Effector memory CD8-positive, alpha-beta T cell (primary cell): ENCODE measurements at places on chromosomes 3 and 15.

DNA sequence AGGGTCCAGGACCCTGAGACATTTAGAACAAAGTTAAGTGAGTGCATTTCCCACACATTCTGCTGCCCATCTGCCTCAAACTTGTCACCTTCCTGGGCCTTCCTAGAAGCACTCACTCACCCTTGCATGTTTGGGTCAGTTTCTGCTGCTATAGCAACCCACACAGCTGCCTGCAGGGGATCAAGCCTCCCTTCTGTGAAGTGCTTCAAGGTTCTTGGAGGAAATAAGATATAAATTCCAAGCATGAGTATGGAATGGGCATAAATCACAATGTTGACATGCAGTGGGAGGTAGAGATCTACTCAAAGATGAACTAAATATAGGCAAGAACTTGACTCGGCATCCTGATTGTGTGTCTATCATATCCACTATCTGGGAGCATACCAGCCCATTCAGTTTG lies 140.4 kb downstream of the SLC9A9 start:
- no peak overlapping the region for H3K27ac ChIP-seq
- H3K27me3 ChIP-seq = no peaks in the 10 kb centered on the region
- DNase-seq = no peak
- no peak overlapping the region for H3K4me3 ChIP-seq
- no peaks in the 10 kb centered on the region for H3K36me3 ChIP-seq

DNA sequence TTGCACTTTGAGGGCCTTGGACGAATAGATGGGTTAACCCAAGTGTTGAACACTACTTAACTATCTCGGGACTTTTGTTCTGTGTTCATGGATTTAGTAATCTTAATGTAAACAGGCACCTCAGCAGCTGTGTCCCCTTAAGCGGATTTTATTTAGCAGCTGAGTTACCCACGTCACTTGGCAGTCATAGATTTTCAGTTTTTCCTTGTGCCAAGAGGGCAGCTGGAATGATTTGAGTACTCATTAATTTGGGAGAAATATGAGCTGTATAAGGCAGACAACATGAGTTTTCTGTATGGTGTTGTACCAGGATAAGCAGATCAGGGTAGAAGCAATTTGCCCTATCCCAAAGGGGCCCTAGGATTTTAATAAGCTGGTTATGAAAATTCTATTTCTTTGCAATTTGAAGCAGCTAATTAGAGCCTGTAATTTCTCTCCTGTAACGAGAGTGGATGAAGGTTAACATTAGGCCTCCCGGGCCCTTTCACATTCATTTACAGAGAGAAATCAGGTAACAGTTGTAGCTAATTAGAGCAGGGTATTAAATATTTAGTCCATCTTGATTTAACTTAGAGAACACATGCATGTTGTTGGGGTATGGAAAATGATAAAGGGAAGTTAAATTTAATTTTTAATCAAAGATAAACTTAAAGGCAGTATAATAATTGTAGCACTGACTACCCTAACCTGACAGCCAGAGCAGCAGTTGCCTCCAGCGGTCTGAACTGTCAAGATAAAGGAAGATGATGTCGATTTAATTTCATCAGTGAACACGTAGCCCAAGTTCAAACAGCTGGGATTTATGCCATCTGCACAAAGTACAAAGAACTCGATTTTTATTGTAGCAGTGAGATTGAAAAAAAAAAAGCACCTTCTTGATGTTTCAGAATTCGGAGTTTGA lies 194.5 kb downstream of the LRTM1 start:
- no peaks in the 10 kb centered on the region for H3K4me1 ChIP-seq
- H3K27ac ChIP-seq = no peak overlapping the region
- no peak overlapping the region for H3K4me3 ChIP-seq
- H3K27me3 ChIP-seq = no peaks in the 10 kb centered on the region
- DNase-seq = no peak
- peaks cover 3% of the 10 kb centered on the region for H3K36me3 ChIP-seq

DNA sequence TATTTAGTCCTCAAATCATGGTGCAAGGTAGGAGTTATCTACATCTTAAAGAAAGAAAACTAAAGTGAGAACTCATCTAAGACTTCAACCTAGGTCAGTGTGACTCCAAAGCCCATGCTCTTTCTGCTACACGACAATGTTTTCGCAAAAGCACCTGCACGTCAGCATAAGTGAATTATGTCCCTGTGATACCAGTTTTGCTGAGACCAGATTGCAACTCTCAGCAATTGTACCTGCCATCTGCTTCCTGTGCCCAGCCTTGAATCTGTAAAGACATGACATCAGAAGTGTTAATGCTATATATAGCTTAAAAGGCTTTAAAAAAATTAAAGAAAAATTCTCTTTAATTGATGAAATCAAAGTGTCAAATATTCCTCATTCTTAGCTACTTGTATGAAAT lies 43.4 kb downstream of the RETNLB start:
- no peak overlapping the region for H3K27ac ChIP-seq
- peaks cover under 1% of the 10 kb centered on the region for H3K4me1 ChIP-seq
- no peak for DNase-seq
- H3K36me3 ChIP-seq = no peaks in the 10 kb centered on the region
- H3K4me3 ChIP-seq = no peak overlapping the region
- H3K27me3 ChIP-seq = peaks cover 9% of the 10 kb centered on the region

GRCh38 chr3:71430941-71431552 lies 152.5 kb downstream of the FOXP1 start:
- H3K36me3 ChIP-seq = peaks cover 7% of the 10 kb centered on the region
- no peak overlapping the region for H3K4me3 ChIP-seq
- peak overlapping the region; percentile 93 for H3K27ac ChIP-seq
- peaks cover 58% of the 10 kb centered on the region for H3K4me1 ChIP-seq
- no peaks in the 10 kb centered on the region for H3K27me3 ChIP-seq
- no peak for DNase-seq

GRCh38 chr15:33008284-33008995 lies 186.1 kb downstream of the FMN1 start:
- no peak for DNase-seq
- peaks cover 35% of the 10 kb centered on the region for H3K27me3 ChIP-seq
- H3K4me1 ChIP-seq = no peaks in the 10 kb centered on the region
- no peak overlapping the region for H3K27ac ChIP-seq
- no peak overlapping the region for H3K4me3 ChIP-seq

- no peaks in the 10 kb centered on the region for H3K27me3 ChIP-seq
- no peak overlapping the region for H3K4me3 ChIP-seq
- no peaks in the 10 kb centered on the region for H3K36me3 ChIP-seq
- H3K27ac ChIP-seq = no peak overlapping the region
- no peak for DNase-seq
Measured at GRCh38 chr3:117485841-117486240, 776.3 kb downstream of the TUSC7 start.

GRCh38 chr3:137764001-137764433 lies at the start of gene SOX14:
TSS of gene SOX14 (plus strand) at chr3:137764315. CDS start at chr3:137764785, 470 bp downstream.
- H3K36me3 ChIP-seq = peaks cover 3% of the 10 kb centered on the region
- no peak for DNase-seq
- no peak within 1 kb of the TSS for H3K27ac ChIP-seq

- DNase-seq = no peak
- H3K4me1 ChIP-seq = no peaks in the 10 kb centered on the region
- H3K36me3 ChIP-seq = no peaks in the 10 kb centered on the region
- H3K4me3 ChIP-seq = no peak overlapping the region
- no peaks in the 10 kb centered on the region for H3K27me3 ChIP-seq
Measured at GRCh38 chr3:108494906-108495531, 15.4 kb downstream of the MYH15 start.

- no peaks in the 10 kb centered on the region for H3K4me1 ChIP-seq
- no peak overlapping the region for H3K27ac ChIP-seq
- peaks cover 2% of the 10 kb centered on the region for H3K36me3 ChIP-seq
- peaks cover 7% of the 10 kb centered on the region for H3K27me3 ChIP-seq
- H3K4me3 ChIP-seq = no peak overlapping the region
- DNase-seq = no peak
Measured at GRCh38 chr15:101052031-101052620, 133.0 kb downstream of the LRRK1 start.

- H3K27me3 ChIP-seq = no peaks in the 10 kb centered on the region
- H3K4me1 ChIP-seq = peaks cover 17% of the 10 kb centered on the region
- no peak overlapping the region for H3K4me3 ChIP-seq
- DNase-seq = no peak
- peaks cover 17% of the 10 kb centered on the region for H3K36me3 ChIP-seq
Measured at GRCh38 chr15:64490598-64491259, 30.4 kb downstream of the ZNF609 start.

GRCh38 chr3:184405075-184406030 lies 25.5 kb downstream of the CHRD start:
- H3K27ac ChIP-seq = no peak overlapping the region
- no peak overlapping the region for H3K4me3 ChIP-seq
- H3K27me3 ChIP-seq = peaks cover 68% of the 10 kb centered on the region
- H3K4me1 ChIP-seq = no peaks in the 10 kb centered on the region
- no peaks in the 10 kb centered on the region for H3K36me3 ChIP-seq

DNA sequence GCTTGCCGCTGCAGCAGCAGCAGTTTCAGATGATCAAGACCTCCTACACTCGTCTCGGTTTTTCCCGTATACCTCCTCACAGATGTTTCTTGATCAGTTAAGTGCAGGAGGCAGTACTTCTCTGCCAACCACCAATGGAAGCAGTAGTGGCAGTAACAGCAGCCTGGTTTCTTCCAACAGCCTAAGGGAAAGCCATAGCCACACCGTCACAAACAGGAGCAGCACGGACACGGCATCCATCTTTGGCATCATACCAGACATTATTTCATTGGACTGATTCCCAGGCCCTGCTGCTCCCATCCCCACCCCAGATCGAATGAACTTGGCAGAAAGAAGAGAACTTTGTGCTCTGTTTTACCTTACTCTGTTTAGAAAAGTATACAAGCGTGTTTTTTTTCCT lies 17.6 kb downstream of the CALML4 start:
- no peak overlapping the region for H3K4me3 ChIP-seq
- DNase-seq = no peak
- peaks cover 63% of the 10 kb centered on the region for H3K36me3 ChIP-seq

DNA sequence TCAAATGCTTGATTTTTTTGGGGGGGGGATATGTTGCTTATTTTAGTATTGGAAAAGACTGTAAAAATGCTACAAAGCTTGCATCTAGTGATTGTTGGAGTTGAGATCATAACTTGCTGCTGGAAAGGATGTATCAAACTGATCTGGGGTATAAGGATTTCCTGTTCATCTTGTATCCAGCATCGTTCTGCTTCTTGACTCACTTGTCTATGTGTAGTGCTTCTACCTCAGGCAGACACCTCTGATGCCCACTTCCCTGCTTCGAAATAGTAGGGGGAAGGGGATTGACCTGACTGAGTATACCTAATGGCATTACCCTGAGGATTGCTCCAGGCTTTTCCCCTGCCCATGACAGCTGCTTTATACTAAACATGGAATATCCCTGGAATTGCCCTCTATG lies 42.7 kb downstream of the STT3B start:
- H3K4me1 ChIP-seq = peaks cover 37% of the 10 kb centered on the region
- H3K27ac ChIP-seq = peak overlapping the region; percentile 33
- no peak overlapping the region for H3K4me3 ChIP-seq
- H3K27me3 ChIP-seq = no peaks in the 10 kb centered on the region

- H3K27ac ChIP-seq = no peak overlapping the region
- H3K27me3 ChIP-seq = peaks cover 23% of the 10 kb centered on the region
- H3K4me3 ChIP-seq = no peak overlapping the region
- no peaks in the 10 kb centered on the region for H3K4me1 ChIP-seq
Measured at GRCh38 chr15:96124436-96124835, 206.1 kb upstream of the NR2F2 start.

DNA sequence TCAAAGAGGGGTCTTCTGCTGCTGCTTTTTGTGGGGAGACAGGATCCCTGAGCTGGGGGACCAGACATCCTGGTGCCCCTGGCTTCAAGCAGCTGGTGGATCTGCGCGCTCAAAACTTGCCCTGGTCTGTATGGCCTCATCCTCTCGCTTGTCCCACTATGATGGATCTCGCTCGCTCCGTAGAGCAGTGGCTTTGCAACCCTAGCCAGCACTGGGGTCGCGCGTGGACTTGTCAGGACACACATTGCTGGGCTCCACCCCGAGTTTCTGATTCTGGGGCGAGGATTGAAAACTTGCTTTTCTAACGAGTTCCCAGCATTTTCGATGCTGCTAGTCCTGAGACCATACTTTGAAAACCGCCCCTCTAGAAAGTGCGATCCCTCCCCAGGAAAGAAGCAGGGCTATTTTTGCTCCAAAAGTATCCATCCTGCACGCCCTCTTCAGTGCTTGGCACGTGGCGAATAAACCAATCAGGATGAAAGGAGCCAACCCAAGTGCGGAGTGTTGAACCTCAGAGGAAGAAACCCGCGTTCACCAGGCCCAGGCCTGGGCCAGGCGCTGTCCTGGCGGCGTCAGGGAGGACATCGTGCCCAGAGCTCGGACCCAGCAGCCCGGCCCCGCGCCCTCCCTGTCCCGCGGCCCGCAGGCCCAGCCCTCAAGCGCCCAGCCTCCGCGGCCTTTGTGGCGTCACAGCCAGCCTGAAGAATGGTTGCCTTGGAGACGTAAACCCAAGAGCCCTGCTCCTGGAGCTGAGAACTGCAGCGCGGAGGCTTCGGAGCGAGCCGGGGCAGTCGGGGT lies at the start of gene CFAP100:
Gene CFAP100, plus strand, starts transcription at position 731 of the 798 bp plus-strand sequence. CDS start 1,092 bp downstream, outside the sequence.
- peaks cover 77% of the 10 kb centered on the region for H3K27me3 ChIP-seq
- no peak for DNase-seq
- no peak within 1 kb of the TSS for H3K4me3 ChIP-seq
- H3K36me3 ChIP-seq = no peaks in the 10 kb centered on the region
- no peak within 1 kb of the TSS for H3K27ac ChIP-seq

DNA sequence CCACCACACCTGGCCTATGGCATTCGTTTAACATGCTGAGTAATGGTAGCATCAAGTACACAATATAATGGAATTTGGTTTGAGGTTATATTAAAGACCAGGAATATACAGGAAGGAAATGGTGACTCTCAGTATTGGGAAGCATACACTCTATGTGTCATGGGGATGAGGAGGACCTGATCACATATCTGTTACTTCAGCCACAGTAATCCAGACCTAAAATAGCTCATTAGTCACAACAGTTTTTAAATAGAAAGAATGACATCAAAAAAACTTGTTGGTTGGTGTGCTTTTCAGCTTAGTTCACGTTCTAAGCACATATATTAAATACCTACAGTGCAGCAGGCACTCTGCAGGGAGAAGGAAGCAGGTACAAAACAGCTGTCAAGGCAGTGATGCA lies 52.5 kb upstream of the ATP2C1 start:
- H3K27ac ChIP-seq = no peak overlapping the region
- no peaks in the 10 kb centered on the region for H3K4me1 ChIP-seq
- no peaks in the 10 kb centered on the region for H3K27me3 ChIP-seq
- DNase-seq = no peak

DNA sequence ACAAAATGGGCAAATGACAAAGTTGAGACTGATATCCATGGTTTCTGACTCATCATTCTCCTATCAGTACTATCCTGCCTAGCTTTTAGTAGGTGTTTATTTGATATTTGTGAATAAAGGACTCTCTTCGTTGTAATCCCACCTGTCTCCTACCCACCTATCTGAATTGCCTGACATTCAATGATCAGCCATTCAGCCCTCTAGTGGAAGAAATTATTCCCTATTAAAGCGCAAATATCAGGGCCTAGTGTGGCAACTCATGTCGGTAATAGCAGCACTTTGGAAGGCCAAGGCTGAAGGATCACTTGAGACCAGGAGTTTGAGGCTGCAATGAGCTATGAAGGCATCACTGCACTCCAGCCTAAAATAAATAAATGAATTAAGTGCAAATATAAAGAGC lies 195.7 kb upstream of the SETMAR start:
- no peak overlapping the region for H3K27ac ChIP-seq
- H3K36me3 ChIP-seq = no peaks in the 10 kb centered on the region
- no peak for DNase-seq
- no peaks in the 10 kb centered on the region for H3K27me3 ChIP-seq
